ENCODE measurements at places on chromosomes 11 and 22.

DNA sequence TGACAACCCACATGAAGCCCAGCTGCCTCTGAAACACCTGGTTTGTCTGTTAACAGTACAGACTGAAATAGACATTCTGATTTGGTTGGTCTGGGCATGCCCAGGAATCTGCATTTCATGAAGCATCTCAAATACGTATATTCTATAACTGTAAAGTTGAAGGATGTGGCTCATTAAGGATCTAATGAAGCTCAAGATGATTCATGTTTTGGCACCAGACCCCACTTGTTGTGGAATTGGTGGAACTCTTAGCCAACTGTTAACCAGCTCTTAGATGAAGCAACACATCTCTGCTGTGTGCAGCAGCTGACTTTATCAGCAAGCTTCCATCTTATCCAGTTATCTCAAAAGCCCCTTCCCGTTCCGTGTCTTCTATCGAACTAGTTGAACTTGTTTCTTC, 232.2 kb downstream of the INSC start:
- DNase-seq, result no peak

- DNase-seq, result no peak
These were observed 36.8 kb upstream of the LRRC32 start for GRCh38 chr11:76707293-76707825.

- DNase-seq, result no peak
These were observed 190.7 kb downstream of the ST3GAL4 start for GRCh38 chr11:126546191-126546590.

DNA sequence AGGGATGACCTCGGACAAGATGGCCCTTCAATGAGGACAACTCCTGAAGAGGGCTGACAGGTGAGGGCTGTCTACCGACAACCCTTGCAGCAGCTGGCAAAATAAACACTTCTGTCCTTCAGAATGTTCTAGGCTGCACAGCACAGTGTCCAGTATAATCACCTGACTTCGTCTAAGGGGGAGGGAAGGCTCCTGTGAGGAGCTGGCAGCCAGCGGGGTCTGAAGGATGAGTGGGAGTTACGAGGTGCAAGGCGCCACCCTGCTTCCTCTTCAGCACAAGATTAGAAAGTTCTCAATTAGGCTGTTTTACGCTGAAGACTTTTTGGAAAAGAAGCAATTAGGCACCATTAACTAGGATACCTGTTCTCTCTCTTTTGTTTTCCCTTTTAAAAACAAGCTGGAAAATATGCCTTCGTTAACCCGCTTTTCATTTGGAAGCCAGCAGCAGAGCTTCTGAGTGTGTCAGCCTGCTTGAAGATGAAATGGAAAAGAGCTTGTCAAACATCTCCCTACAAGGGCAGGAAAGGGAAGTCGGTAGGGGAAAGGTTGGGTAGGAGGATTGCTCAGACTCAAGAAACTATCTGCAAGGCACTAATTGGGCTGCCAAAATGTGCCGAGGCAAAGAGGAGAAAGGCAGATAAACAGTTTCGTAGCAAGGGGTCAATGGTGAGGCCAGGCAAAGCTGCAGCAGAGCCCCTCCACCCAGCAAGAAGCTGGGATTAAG, 592.2 kb upstream of the CADM1 start:
- no peak for DNase-seq

Data from left cardiac atrium (tissue), 4 donors.